ENCODE measurements at places on chromosomes 11 and 22.

GRCh38 chr11:118338637-118339061 lies 3.9 kb downstream of the CD3D start:
- peak; percentile 44 for DNase-seq

DNA sequence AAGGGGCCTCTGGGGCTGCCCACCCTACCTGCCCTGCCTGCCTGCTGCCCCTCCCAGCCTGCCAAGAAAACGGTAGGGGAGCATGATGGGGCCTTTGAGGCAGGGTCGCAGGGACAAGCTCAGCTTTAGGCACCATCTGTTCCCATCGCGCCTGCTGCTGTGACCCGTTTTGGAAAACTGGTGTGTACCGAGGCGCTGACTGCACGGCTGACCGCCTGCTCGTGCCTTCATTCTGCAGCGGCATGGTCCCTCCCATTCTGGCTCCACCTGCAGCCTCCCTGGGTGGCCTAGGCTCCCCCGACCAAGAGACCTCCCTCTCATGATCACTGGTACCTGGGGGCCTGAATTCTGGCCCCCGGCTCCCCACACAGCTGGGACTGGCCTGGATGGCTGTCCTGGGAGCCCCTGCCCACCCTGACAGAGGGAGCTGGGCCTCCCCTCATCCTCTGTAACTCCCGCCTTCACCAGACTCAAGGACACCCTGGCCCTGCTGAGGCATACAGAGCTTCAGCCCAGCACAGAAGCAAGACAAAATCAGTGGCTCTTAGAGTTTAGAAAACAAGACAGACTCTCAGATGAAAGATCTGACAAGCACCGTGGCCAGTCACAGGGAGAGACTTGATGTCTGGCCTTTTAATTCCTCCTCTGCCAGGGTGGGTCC lies 6.5 kb upstream of the MYRF start:
- no peak for DNase-seq

GRCh38 chr11:67418476-67419281 lies 3.2 kb downstream of the CARNS1 start:
- DNase-seq = no peak

DNA sequence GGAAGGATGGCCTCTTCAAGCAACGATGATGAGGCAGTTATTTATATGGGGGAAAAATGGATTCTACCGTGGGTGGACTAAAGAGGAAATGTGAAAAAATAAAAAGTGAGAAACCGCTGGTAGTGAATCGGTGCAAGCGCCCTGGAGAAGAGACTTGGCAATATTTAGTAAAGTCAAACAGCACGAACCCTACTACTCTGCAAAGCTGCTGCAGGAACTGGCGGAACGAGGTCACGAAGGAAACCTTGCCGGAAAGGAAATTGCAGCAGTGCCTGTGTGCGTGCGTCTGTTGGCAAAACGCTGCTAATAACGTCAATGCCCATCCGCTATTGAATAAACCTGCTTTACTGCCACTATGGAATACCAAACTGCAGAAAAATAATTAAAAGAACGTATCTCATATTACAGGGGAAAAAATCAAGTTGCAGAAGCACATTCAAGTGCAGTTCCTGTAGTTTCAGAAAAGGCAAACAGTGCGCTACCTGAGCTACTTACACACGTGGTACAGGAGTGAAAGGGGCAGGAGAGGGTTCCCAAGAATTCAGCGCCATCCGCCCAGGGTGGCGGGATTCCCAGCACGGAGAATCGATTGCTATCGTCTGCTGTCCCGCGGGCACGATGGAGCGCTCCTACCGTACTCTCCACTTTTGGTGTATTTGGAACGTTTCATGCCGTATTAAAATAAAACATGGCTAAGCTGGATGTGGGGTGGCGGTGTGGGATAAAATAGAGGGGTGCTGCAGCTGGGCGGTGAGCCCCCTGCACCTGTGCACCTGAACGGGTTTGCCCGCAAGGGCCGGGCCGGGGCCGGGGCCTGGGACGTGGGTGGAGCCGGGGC lies 585 bp upstream of the NADSYN1 start:
- no peak for DNase-seq

DNA sequence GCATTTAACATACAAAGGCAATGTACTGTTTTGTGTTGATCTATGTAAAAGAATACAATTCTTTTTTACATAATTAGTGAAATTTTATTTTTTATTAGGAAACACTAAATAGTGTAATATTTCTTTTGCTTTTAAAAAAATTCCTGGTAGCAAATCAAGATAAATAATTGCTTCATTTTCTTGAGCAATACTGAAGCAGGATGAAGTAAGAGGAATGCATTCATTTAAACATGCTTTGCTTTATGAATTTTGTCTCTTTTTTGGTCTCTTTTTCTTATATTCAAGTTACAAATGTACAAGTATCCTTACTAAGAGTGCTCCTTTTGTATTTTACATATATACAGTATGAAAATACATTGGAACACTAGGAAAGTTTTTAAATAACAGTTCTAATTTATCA lies 144.4 kb upstream of the TEAD1 start:
- no peak for DNase-seq

- no peak for DNase-seq
These were observed 22.6 kb downstream of the IGLL1 start for GRCh38 chr22:23557467-23557866.

DNA sequence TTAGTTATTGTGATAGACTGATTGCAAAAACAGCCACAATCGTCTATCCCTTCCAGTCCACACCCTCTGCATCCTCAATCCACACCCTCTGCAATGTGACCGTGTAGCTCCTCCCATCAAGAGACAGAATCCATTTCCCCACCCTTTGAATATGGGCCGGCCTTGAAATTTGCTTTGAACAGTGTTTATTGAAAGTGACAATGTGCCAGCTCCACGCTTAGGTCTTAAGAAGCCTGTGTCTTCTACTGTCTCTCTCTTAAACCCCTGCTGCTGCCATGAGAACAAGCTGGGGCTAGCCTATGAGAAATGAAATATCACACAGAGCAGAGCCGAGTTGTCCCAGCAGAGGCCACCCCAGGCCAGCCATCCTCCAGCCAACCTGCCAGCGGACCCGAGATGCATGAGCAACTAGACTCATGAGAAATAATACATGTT lies 22.3 kb upstream of the MICAL2 start:
- DNase-seq = peak; percentile 23

DNA sequence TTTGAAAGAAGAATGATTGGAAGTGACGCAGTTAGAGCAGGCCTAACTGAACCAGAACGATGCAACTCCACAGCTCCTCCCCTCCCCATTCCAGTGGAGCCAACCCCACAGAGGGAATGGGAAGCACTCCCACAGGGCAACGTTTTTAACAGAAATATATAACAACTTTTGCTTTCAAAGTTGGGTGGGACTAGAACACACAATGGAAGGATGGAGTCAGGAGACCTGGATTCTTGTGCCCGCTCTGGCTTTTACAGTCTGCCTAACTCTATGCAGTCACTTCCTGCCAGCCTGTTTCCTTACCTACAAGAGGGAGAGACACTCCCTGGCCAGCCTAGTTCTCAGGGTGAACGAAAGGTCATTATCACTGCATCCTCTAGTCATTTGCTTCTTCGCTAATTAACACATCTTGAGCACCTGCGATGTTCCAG lies 75.5 kb downstream of the PACSIN2 start:
- DNase-seq = no peak

- DNase-seq = no peak
These were observed 1387.0 kb upstream of the RAG2 start for GRCh38 chr11:37984991-37985390.

DNA sequence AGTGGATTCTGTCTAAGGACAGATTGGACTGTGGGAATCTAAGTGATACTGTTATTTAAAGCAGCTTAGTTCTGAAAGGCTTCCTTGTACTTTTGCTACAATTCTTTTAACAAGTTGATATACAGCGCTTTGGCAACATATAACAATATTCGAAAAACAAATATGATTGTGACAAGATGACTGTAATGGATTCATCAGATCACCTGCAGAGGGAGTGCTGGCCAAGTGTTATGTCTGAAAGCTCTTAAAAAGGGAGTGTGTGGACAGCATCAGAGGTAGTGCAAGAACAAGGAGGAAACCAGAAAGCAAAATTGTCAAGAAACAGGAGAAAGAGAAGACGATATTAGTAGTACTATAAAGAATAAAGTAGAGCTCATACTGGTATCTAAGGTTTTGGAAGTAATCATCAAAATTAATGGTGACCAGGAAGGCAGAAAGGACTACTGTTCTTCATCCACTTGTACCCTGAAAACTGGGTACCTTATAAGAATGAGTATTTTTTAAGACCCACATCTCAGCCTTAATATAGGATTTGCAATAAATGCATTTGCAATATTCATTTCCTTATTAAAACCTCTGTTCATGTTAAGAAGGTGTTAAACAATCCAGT lies 1112.0 kb upstream of the CCDC90B start:
- no peak for DNase-seq

DNA sequence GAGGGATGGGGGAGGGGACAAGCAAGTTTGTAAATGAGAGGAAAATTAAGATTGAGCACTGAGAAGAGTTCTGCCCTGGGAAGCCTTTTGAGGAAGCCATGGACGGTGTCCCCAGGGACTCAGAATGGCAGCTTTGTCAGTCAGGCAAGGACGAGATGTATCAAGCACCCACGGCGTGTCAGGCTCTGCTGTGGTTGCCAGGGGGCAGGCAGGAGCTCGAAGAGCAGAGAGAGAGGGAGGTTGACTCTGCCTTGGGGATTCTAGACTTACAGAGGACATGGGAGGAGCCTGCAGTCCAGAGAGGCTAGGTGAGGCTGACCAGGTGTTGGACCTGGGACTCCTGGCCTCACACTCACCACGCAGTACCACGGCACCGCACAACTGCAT lies 29.1 kb upstream of the SYT7 start:
- DNase-seq = peak; percentile 70

DNA sequence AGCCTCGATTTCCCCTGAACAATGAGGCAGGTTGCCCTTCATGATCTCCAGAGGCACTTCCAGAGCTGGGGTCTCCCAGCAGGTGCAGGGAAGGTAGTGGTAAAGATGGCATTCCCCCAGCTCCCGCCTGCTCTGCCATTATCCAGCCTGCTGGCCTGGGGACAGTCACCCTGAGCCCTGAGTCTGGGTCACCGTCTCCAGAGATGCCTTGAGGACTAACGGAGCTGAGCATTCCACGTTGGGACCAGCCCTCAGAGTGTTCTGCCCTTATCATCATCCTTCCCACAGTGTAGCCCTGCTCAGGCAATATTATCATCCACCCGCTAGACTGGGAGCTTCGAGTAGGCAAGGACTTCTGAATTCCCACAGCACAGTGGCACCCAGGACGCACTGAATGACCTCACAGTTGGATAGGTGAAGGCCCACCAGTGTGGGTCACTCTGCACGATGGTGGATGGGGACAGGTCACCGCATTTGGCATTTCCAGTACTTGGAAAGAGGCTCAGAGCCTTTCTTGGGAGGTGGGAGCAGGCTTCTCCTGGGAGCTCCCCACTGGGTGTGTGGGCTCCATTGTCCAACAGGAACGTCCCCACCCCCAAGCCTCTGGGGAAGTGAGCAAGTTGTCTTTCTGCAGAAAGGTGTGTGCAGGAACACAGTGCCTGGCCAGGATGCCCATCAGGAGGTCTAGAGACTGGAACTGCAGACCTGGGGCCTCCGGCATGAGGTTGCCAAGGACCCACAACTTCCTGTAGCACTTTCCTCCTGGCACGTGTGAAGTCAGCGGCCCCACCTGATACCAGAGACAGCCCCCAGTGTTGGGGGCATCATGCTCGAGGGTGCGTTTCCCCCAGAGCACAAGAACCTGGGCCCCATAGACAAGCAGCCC lies 51.4 kb upstream of the WNT7B start:
- no peak for DNase-seq

DNA sequence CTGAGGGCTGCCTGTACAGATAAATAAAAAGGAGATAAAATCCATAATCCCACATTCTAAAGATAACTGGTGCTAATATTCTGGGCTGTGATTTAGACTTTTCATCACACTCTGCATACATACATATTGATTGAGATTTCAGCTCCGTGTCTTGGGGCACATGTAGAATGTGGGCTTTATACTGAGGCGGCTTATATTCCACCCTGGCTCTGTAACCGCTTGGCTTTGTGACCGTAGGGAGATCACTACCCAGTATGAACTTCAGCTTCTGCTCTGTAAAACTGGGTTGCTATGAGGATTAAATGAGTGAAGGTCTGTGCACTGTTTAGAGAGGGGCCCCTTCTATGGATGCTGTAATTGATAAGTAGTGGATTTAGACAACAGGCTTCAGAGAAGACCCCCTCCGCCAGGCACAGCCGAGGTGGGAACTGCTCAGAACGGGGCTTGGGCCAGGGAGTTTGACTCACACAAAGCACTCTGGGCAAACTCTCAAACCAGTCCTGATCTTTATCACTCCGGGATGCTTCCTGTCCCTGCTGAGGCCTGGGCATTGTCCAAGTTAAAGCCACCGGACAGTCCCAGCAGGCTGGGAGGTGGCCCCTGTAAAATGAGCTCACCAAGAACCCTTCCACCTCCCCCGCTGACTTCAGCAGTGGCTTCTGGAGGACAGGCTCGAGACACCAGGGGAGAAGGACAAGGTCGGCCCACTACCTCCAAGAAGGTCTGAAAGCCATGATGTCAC lies 17.2 kb downstream of the KIAA1671 start:
- peak; percentile 88 for DNase-seq

DNA sequence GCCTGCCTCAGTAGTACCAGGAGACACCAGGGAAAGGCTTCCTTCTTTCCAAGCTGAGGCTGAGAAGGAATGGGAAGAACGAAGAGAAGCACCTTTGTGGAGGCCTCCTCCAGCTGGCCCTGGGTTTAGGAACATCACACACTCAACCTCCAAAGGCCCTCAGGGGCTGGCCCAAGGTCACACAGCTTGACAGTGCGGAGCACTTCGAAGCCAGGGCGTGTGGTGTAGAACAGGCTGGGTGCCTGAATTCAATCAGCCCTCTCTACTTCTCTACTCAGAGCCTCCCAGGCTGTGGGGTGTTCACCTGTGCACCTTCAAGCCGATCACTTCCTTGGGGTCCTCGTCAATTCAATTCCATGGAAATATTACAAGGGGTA lies 727 bp upstream of the CSDC2 start:
- DNase-seq = peak; percentile 42

- no peak for DNase-seq
These were observed 28.2 kb downstream of the HSD17B12 start for GRCh38 chr11:43708776-43709175.

GRCh38 chr11:82896183-82896582 lies 4.0 kb downstream of the PRCP start:
- no peak for DNase-seq

GRCh38 chr22:27372969-27373670 lies 428.4 kb downstream of the MN1 start:
- DNase-seq = peak; percentile 97

DNA sequence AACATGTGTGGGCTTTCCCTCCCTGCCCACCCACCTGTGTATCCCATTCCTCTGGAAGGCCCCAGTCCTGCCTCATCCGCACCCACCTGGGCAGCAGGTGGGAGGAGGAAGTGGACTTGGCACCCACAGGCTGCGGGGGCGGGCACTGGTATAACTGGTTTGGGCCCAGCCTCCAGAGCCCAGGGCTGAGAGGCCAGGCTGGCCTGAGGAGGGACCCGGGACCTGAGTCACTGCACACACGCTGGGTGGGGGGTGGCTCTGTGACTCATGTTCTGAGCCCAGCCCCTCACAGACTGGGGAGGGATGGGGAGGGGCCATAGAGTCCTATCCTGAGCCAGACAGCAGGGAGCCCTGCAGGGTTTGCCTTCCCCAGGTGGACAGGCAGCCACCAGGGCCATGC lies 16.7 kb downstream of the PHLDA2 start:
- DNase-seq = peak; percentile 77

- DNase-seq = no peak
These were observed 117.6 kb upstream of the ARHGAP20 start for GRCh38 chr11:110829873-110830272.

- peak; percentile 49 for DNase-seq
These were observed 116.4 kb downstream of the TRIM29 start for GRCh38 chr11:120021391-120021953.

All from ELF-1 (cell line).